ENCODE measurements at places on chromosomes 13 and 19. TPM values are rescaled to one million over a fixed set of nuclear protein-coding genes. Genes with fewer than 3 reads are reported as not detected.

RNF225 gene
- not detected for total RNA-seq

EFNA2 gene
- 2.1 TPM for total RNA-seq

HCST gene
- 3.5 TPM for total RNA-seq

ZNF69 gene
- 19.8 TPM for total RNA-seq

- peaks cover 35% of the 10 kb centered on the region for H3K4me1 ChIP-seq
- peak; percentile 38 for DNase-seq
- peak overlapping the region; percentile 97 for H3K27ac ChIP-seq
- H3K36me3 ChIP-seq = peaks cover 27% of the 10 kb centered on the region
- peak overlapping the region; percentile 91 for H3K4me3 ChIP-seq
Measured at GRCh38 chr19:49361438-49362047, 673 bp downstream of the TEAD2 start.

DNA sequence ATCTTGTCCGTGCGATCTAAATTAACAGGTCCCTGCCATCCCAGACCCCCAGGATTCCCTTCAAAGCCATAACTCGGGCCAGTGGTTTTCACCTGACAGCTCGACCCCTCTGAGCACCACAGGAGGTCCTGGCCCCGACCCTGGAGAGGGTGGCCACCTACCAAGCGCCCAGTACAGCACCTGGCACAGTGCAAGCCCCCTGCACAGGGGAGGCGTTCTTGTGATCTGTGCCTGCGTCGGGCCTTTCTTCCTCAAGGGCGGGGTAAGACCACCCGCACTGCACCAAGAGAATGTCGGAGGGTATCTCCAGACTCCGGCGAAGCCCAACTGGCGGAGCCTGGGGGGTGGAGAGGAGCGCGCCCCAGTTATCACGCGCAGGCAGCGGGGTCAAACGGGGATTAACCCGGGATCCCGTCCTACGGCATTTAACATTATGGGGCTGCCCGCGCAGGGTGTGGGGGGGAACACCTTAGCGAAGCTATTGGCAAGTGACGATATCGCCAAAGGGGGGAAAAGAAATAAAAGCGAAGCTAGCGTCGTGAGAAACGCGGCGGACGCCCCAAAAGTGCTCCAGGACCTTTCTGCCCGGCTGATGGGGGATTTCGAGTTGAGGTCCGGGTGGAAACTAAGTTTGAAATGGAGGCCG lies 1.3 kb upstream of the HNRNPL start:
- DNase-seq = peak; percentile 64
- H3K36me3 ChIP-seq = peaks cover 25% of the 10 kb centered on the region
- H3K27me3 ChIP-seq = no peaks in the 10 kb centered on the region
- H3K4me3 ChIP-seq = peak overlapping the region; percentile 68
- H3K4me1 ChIP-seq = peaks cover 44% of the 10 kb centered on the region

DNA sequence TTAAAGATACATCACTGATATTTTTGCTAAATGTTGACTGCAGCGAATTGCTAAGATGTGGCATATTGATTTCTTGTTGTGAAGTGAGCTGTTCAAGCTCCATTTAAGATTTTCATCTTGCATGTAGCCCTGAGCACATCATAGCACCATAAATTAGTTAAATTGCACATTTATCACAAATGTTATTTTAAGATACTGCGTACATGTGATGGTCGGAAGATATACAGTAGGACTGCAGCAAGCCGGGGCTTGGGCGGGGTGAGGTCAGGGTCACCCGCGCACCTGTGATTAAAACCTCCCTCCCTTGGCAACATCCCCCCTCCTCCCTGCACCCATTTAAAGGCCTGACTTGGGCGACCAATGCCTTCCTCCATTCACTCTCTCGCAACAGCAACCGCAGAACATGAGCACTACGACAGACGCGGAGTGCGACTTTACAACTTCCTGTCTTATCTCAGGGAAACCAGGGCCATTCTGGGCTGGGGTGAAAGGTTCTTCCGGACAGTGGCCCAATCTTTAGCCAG lies 76.6 kb downstream of the TSHZ3 start:
- no peak overlapping the region for H3K4me3 ChIP-seq
- DNase-seq = no peak
- no peaks in the 10 kb centered on the region for H3K27me3 ChIP-seq

DNA sequence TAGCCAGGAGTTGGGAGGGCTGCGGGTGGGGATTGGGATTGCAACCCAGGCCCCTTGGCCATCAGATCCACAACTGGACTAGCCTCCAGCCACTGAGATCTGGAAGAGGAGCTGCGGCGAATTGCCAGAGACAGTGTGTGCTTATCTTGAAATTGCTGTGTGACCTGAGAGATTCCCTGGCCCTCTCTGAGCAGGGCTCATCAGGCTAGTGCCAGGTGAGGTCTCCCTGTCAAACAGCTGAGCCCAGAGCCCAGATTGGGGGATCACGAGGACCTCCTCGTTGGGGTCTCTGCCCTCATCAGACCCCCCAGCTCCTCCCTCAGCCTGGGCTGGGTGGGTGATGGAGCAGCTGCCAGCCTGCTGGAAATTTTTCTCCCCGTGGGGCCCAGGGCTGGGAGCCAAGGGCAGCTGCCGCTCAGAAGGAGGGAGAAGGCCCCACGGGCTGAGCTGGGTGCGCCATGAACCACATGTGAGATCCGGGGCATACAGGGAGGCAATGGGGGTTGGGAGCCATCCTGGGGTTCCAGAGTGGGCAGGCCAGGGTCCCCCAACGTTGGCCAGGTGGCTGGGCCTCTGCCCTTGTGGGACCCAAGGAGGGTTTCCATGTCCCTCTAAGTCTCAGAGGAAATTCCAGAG lies 7.2 kb downstream of the FUT5 start:
- no peak overlapping the region for H3K4me3 ChIP-seq
- no peaks in the 10 kb centered on the region for H3K4me1 ChIP-seq
- no peaks in the 10 kb centered on the region for H3K36me3 ChIP-seq
- H3K27ac ChIP-seq = no peak overlapping the region
- DNase-seq = no peak

- no peaks in the 10 kb centered on the region for H3K4me1 ChIP-seq
- no peaks in the 10 kb centered on the region for H3K36me3 ChIP-seq
- H3K27me3 ChIP-seq = no peaks in the 10 kb centered on the region
- no peak for DNase-seq
- H3K4me3 ChIP-seq = no peak overlapping the region
- no peak overlapping the region for H3K27ac ChIP-seq
Measured at GRCh38 chr13:87868731-87869130, 197.6 kb downstream of the SLITRK5 start.

- H3K27ac ChIP-seq = peak overlapping the region; percentile 40
- H3K36me3 ChIP-seq = peaks cover 43% of the 10 kb centered on the region
- H3K27me3 ChIP-seq = no peaks in the 10 kb centered on the region
Measured at GRCh38 chr19:40365613-40366401, 17.3 kb downstream of the PLD3 start.

GRCh38 chr13:59766236-59766635 lies 397.5 kb downstream of the DIAPH3 start:
- no peaks in the 10 kb centered on the region for H3K4me1 ChIP-seq
- DNase-seq = no peak
- no peak overlapping the region for H3K4me3 ChIP-seq

DNA sequence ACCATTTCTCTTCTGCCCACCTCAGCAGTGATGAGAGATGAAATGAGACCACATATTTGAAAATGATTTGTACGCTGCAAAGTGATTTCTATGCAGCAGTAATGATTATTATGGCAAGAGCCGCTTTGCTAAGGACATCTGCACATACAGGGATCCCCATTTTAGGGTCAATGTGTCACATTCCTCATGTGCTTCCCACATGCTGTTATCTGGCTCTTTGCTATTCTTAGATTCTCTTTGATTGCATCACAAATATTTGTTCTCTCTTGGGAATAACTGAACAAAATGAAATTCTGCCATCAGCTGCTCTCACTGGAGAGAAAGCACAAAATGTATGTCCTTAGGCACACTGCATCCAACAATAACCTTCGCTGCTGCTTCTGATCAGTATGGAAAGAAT lies 209.5 kb upstream of the IPO5 start:
- H3K27ac ChIP-seq = no peak overlapping the region
- H3K27me3 ChIP-seq = no peaks in the 10 kb centered on the region
- H3K4me3 ChIP-seq = no peak overlapping the region
- H3K4me1 ChIP-seq = peaks cover 10% of the 10 kb centered on the region
- no peaks in the 10 kb centered on the region for H3K36me3 ChIP-seq
- DNase-seq = no peak

ZNF296 gene
- total RNA-seq = 0.69 TPM

PROZ gene
- not detected for total RNA-seq

GRCh38 chr13:42649831-42650230 lies 75.9 kb downstream of the TNFSF11 start:
- no peaks in the 10 kb centered on the region for H3K36me3 ChIP-seq
- H3K27me3 ChIP-seq = peaks cover 4% of the 10 kb centered on the region
- DNase-seq = peak; percentile 57
- H3K4me3 ChIP-seq = no peak overlapping the region

- no peak for DNase-seq
- H3K4me1 ChIP-seq = peaks cover 33% of the 10 kb centered on the region
- peak within 1 kb of the TSS; percentile 62 for H3K4me3 ChIP-seq
Measured at GRCh38 chr19:45814851-45815480, at the start of gene RSPH6A. Gene RSPH6A, minus strand, starts transcription at chr19:45815308. Its CDS starts 132 bp downstream, at chr19:45815176.

SLC7A9 gene
- 0.50 TPM for total RNA-seq

- H3K27ac ChIP-seq = no peak overlapping the region
- H3K36me3 ChIP-seq = peaks cover 91% of the 10 kb centered on the region
- DNase-seq = no peak
- no peak overlapping the region for H3K4me3 ChIP-seq
Measured at GRCh38 chr19:41415154-41415571, 12.0 kb downstream of the B3GNT8 start.

NLRP5 gene
- not detected for total RNA-seq

SHISA2 gene
- total RNA-seq = 8.5 TPM

DNA sequence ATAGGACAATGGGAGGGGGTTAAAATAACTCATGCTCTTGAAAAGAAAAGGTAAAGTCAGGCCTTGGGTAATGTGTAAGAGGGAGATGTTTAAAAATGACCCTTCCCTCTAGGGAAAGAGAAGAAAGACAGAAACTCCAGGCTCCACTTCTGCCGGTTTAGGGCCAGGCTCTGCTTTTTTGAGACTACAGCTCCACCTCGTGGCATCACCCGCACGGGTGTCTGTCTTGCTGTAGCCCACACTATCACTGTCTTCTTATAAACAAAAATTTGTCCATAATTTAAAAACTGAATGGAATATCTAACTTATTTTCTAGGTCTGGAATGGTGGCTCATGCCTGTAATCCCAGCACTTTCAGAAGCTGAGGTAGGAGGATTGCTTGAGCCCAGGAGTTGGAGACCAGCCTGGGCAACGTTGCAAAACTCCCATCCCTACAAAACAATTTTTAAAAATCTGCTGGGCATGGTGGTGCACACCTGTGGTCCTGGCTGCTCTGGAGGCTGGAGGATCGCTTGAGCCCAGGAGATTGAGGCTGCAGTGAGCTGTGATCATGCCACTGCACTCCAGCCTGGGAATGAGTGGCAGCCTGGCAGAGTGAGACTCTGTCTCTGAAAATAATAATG lies 65.1 kb upstream of the GTF3A start:
- H3K36me3 ChIP-seq = no peaks in the 10 kb centered on the region
- peaks cover 13% of the 10 kb centered on the region for H3K27me3 ChIP-seq
- peak; percentile 92 for DNase-seq
- H3K4me1 ChIP-seq = peaks cover 12% of the 10 kb centered on the region
- H3K4me3 ChIP-seq = no peak overlapping the region

- no peak for DNase-seq
- no peak overlapping the region for H3K4me3 ChIP-seq
- no peak overlapping the region for H3K27ac ChIP-seq
- no peaks in the 10 kb centered on the region for H3K27me3 ChIP-seq
- no peaks in the 10 kb centered on the region for H3K4me1 ChIP-seq
- H3K36me3 ChIP-seq = no peaks in the 10 kb centered on the region
Measured at GRCh38 chr13:112450904-112451240, 74.7 kb downstream of the SPACA7 start.

- no peak overlapping the region for H3K27ac ChIP-seq
- no peak overlapping the region for H3K4me3 ChIP-seq
- H3K4me1 ChIP-seq = no peaks in the 10 kb centered on the region
- peaks cover 3% of the 10 kb centered on the region for H3K27me3 ChIP-seq
- no peak for DNase-seq
- no peaks in the 10 kb centered on the region for H3K36me3 ChIP-seq
Measured at GRCh38 chr19:29837448-29837981, 25.7 kb downstream of the CCNE1 start.

- H3K36me3 ChIP-seq = peaks cover 37% of the 10 kb centered on the region
- H3K27me3 ChIP-seq = no peaks in the 10 kb centered on the region
- H3K27ac ChIP-seq = no peak overlapping the region
Measured at GRCh38 chr19:10388957-10389356, 8.6 kb upstream of the TYK2 start.

DNA sequence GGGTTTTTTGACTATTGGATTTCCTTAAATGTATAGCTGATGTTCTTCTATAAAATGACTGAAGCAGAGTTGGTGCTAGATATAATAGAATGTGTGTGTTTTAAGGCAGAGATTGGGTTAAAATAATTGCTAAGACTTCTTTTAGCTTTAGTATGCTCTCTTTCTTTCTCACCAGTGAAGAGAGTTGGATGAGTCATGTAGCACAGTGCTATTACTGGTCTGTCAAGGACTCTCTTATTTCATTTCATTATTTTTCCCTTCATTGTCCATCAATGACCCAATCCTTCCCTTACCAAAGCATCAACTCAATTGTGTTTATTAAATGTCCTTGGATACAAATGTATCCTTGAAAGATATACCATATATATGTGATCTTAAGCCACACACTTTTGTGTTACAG lies 268.9 kb downstream of the IRS2 start:
- H3K4me3 ChIP-seq = no peak overlapping the region
- H3K36me3 ChIP-seq = no peaks in the 10 kb centered on the region
- H3K27ac ChIP-seq = no peak overlapping the region
- no peak for DNase-seq
- no peaks in the 10 kb centered on the region for H3K27me3 ChIP-seq
- no peaks in the 10 kb centered on the region for H3K4me1 ChIP-seq

DNA sequence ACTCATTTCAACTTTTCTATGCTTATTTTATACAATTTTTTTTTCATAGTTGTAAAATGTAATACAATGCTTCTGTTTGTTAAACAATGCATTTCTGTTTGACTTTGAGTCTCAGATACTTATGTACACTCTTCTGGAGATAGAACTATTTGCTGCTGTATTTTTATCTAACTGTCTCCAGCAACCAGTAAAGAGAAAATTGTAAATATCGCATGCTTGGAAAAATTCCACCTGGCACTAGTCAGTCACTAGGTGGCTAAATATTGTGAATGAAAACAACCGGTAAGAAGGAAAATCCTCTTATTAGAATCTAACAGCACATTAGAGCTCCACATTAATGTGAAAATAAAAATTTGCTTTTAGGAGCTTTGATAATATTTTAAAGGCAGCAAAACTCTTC lies 876.5 kb downstream of the PCDH9 start:
- no peaks in the 10 kb centered on the region for H3K27me3 ChIP-seq
- no peak overlapping the region for H3K4me3 ChIP-seq
- H3K4me1 ChIP-seq = peaks cover 4% of the 10 kb centered on the region

GRCh38 chr19:41702171-41702651 lies 6.2 kb upstream of the CEACAM5 start:
- DNase-seq = no peak
- H3K27ac ChIP-seq = no peak overlapping the region
- H3K27me3 ChIP-seq = peaks cover 30% of the 10 kb centered on the region
- H3K4me3 ChIP-seq = no peak overlapping the region
- H3K4me1 ChIP-seq = peaks cover 3% of the 10 kb centered on the region

GRCh38 chr13:51122868-51123566 lies 11.9 kb upstream of the C13orf42 start:
- no peak overlapping the region for H3K27ac ChIP-seq
- H3K4me1 ChIP-seq = no peaks in the 10 kb centered on the region
- no peak for DNase-seq

ZNF154 gene
- 24.7 TPM for total RNA-seq

HPN gene
- total RNA-seq = 0.50 TPM

All from spinal cord (tissue), 10 donors.